ENCODE measurements at places on chromosomes 12 and 14.

DNA sequence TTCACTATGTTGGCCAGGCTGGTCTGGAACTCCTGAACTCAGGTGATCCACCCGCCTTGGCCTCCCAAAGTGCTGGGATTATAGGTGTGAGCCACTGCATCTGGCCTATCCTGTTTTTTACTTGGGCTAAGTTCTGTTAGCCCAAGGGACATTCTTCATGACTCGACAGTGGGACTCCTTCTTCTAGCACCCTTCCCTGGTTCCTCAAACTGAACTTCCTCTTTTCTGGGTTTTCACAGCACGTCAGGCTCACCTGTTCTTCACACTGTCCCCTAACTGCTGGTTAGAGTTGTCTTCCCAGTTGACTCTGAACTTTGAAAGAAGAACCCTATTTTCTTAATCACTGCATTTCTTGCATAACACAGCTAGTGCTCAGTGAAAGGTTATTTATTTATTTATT lies 22.5 kb downstream of the CABP1 start:
- no peak for DNase-seq

- DNase-seq = no peak
Observed at GRCh38 chr12:704516-705242, 41.4 kb upstream of the NINJ2 start.

GRCh38 chr12:3489057-3489456 lies 1.9 kb upstream of the PRMT8 start:
- no peak for DNase-seq

- no peak for DNase-seq
Observed at GRCh38 chr12:46548605-46549071, 176.1 kb upstream of the SLC38A2 start.

GRCh38 chr12:93886533-93887511 lies 209.6 kb downstream of the CRADD start:
- no peak for DNase-seq

DNA sequence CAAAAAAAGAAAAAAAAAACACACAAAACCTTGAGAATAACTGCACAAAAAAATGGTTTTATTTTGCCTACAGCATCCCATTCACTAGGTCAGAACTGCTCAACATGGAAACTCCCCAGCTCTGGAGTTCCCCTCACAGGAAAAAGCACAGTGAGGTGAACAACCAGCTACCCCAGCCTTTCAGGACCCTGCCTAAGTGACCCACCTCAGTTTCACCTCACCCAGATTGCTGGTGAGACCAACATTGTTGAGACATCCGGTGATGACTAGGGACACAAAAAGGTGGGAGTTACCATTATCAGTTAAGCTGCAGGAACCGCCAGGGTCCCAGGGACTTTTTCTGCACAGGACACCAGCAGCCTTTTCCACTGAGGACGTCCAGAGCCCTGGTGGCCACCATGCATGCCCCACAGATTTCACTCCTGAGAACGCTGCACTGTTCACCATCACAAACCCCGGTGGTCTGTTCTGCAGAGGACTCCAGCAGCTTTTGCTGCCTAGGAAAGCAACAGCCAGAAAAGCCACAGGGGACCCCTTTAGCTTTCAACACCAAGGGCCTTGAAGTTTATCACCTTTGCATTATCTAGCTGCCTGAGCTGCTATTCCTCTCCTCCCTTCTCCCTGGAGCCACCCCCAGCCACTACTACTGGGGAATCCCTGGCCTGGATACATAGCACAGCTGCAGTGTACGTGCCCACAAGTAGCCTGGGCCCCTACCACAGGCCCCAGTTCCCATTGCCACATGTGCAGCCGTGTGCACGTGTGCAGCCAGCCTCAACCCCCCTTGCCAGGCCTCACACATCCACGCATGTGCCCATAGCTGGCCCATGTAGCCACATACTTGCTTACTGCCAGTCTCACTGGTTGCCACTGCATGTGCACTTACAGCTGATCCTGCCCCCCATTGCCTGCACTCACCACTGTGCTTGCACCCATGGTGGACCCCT lies 62.5 kb upstream of the FAR2 start:
- DNase-seq = no peak

- DNase-seq = no peak
Observed at GRCh38 chr12:13171921-13172859, 24.3 kb upstream of the EMP1 start.

- DNase-seq = no peak
Observed at GRCh38 chr12:12107678-12108077, 36.9 kb downstream of the BCL2L14 start.

DNA sequence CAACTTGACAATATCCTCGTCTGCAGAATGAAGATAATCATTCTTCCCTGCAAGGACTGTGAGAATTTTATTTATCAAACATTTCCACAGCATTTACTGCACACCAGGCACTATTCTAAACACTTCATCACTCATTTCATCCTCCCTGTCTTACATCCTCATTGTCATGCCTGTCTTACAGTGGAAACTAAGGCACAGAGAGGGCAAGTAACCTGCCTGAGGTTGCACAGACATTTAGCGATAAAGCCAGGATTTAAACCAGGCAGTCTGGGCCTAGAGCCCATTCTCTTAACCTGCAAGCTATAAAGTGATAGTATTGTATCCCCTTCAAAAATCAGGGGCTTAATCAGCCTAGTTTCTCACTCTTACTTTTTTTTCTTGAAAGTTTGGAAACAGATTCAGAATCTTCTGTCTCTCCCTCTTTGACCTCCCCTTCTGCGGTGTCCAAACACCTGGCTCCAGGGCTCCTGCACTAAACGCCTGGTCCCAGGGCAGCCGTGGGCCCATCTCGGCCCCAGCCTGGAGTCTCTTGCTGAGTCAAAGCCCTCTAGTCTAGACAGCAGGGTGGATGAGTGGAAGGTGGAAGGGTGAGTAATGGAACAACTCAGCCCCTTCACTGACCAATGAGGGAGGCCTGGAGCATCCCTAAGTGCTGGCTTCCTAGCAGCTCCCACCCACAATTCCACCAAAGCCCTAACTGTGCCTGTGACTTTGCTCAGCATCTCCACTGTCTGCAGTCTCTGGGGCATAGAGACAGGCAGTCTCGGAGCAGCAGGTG lies 12.5 kb downstream of the ISM2 start:
- no peak for DNase-seq

DNA sequence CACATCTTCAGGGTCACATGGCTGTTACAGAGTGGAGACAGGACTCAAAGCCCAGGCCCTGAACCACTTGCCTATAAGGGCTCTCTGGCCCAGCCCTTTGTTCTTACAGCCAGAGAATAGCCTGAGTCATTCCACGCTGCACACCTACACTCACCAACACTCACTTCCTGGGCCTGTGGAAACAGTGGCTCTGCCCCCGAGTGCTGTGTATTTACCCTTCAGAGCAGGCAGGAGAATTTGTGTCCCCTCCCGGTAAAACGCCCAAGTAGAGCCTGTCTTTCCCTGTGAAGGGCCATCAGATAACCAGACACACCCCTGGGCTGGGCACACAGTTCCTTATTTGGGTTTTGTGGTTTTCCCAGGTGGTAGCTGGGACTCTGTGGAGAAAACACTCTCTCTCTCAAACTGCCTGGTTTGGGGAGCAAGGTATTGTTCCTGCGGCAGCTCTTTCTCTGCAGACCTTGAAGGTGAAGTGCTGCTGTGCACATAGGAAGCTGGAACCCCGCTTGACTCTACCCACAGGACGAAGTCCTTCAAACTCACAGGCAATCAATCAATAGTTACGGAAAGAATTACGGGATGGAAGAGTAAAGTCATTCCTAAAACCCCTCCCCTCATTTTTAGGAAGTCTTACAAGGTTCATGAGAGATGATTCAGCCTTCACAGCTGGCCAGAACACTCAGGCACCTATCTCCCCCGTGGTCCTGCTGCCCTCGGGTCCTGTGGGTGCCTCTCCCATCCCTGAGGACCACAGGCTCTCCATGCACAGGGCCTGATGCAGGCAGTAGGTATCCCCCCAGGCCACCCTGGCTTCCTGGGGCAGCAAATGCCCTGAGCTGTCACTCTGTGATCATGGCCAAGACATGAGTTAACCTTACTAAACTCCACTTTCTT lies 20.3 kb downstream of the FIGNL2 start:
- DNase-seq = no peak

DNA sequence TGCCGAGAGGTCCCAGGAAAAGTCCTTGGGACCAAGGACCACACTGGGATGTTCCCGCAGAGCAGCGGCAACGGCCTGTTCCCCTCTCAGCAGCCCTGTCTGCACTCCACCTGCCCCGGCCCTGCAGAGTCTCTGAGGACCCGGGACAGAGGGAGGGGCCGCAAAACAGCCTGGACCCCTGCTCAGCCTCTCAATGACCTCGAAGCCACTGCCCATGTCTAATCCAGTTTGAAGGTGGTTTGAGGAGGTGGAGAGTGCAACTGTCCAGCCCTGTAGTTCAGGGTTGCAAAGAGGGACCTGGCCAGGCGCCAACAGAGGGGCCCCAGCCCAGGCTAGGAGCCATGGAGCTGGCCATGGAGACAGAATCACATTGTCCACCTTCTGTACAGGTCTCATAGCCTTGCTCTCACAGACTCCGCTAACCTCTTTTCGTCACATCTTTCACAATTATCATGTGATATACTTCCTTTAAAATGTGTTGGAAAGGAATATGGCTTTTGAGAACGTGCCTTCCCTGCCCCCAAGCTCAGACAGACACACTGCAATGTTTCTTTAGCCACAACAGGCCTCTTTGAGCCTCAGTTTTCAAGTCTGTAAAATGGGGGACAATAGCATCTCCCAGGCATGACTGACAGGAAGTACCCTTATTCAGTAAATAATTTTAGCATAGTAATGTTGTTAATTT lies 49.3 kb downstream of the ACTN1 start:
- DNase-seq = no peak

- DNase-seq = no peak
Observed at GRCh38 chr12:124884587-124885438, 21.1 kb upstream of the SCARB1 start.

GRCh38 chr12:11826574-11826973 lies 177.1 kb downstream of the ETV6 start:
- DNase-seq = no peak

DNA sequence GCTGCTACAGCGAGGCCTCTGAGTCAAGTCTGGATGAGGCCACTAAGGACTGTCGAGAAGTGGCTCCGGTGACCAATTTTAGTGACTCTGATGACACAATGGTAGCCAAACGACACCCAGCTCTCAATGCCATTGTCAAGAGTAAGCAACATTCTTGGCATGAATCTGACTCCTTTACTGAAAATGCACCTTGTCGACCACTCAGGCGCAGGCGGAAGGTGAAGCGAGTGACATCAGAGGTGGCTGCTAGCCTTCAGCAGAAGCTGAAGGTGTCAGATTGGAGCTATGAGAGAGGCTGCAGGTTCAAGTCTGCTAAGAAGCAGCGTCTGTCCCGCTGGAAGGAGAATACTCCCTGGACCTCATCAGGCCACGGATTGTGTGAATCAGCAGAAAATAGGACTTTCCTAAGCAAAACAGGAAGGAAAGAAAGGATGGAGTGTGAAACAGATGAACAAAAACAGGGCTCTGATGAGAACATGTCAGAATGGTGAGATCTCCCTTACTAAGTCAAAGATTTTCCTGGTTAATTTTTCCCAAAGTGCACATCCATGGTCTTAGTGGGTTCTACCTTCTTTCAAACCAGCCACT lies 2.9 kb downstream of the GPATCH2L start:
- no peak for DNase-seq

DNA sequence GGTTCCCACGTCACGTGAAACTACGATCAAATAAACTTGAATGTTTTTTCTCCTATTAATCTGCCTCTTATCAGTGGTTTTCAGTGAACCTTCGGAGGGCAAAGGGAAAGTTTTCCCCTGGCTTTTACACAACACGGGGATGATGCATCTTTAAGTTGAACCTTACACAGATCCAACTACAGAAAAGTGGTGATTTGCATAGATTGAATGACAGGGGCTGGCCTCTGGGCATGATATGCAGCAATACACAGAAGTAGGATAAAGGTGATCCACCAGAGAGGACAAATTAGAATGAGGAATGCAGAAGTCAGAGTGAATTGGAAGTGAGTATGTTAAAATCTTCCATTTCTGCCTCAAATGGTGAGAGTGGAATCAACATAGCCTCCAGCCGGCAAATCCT lies 11.6 kb downstream of the GSG1 start:
- DNase-seq = no peak

- DNase-seq = peak; percentile 62
Observed at GRCh38 chr14:32254952-32255679, 52.0 kb upstream of the RNU6-8 start.

GRCh38 chr12:11581179-11581755 lies 68.2 kb upstream of the ETV6 start:
- peak; percentile 60 for DNase-seq

DNA sequence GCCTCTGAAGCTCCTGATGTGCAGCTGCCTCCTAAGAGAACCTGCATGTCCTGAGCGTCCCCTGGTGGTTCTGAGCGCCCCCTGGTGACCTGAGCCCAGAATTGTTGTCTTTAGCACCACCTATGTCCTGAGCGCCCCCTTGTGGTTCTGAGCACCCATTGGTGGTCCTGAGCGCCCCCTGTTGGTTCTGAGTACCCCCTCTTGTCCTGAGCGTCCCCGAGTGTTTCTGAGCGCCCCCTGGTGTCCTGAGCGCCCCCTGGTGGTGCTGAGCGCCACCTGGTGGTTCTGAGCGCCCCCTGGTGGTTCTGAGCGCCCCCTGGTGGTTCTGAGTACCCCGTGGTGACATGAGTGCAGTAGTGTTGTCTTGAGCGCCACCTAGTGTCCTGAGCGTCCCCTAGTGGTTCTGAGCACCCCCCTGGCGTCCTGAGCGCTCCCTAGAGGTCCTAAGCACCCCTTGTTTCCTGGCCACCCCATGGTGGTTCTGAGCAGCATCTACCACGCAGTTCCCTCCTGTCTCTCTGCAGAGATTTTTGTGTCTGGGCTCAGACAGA lies 782.5 kb downstream of the TMEM121 start:
- DNase-seq = no peak

DNA sequence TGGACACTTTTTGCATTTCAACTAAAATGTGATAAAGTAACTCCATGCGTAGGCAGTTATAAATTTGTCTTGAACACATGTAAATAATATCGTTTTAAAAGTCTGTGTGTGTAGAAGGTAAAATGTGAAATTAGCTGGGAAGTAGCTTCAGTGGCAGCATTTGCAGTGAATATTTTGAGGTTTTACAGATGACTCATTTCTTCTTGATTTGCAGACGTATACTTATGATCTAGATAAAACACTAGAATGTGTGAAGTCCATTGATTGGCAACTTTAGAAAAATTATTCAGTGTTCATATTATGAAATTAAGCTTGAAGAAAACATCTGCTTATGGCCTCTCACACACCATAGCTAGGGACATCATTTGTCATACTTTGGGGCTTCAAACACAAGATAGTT lies 788.6 kb upstream of the NOVA1 start:
- no peak for DNase-seq

GRCh38 chr12:3263939-3264922 lies 187.1 kb downstream of the TSPAN9 start:
- DNase-seq = no peak

Measured in neuronal stem cell (in vitro differentiated cells).